GM23338 (cell line): ENCODE measurements at places on chromosomes 1 and 21. TPM values are rescaled to one million over a fixed set of nuclear protein-coding genes. Genes with fewer than 3 reads are reported as not detected.

GRCh38 chr1:200488375-200489165 is 78.7 kb upstream of the ZNF281 start:
- peak; percentile 91 for DNase-seq

DNA sequence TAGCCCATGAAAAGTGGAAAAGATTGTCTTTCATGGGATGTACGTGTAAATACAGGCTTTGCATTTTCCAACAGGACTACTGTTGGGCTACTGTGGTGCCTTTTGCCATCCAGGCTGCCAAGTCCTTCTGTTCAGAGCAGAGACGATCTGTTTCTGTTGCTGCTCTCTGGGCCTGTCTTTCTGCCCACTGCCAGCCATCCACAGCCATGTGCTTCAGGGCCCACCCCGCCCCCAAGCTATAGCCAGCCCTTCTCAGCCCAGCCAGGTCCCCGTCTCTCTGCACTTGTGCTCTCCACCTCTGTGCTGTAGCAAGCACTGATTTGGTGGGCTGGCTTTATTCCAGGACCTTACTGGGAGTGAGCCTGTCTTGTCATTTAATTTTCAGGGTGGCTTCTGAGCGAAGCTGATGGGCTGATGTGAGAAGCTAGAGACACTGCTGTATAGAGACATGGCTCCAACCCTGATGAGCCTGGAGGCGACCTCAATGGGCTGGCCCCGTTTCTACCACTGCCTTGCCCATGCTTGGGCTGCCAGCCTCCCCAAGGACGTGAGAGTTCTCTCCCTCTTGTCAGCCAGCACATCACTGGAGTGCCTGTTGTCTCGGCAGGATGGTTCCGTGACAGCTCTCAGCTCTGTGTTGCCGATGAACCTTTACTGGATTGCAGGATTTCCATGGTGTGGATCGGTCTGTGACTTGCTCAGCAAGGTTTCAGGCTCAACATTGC is 137.8 kb downstream of the PEX14 start:
- DNase-seq, result no peak

GRCh38 chr1:55823541-55824250 is 608.5 kb upstream of the USP24 start:
- DNase-seq, result no peak

DNA sequence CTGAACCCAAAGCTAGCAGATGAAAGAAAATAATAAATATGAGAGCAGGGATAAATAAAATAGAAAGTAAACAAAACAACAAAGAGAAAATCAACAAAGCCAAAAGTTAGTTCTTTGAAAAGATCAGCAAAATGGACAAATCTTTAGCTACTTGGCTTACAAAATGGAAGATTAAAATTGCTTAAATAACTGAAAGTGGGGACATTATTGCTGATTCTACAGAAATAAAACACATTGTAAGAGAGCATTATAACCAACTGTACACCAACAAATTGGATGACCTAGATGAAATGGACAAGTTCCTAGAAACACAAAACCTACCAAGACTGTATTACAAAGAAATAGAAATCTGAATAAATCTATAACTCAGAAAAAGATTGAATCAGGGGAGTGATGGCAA is 238.3 kb upstream of the C1orf87 start:
- no peak for DNase-seq

DNA sequence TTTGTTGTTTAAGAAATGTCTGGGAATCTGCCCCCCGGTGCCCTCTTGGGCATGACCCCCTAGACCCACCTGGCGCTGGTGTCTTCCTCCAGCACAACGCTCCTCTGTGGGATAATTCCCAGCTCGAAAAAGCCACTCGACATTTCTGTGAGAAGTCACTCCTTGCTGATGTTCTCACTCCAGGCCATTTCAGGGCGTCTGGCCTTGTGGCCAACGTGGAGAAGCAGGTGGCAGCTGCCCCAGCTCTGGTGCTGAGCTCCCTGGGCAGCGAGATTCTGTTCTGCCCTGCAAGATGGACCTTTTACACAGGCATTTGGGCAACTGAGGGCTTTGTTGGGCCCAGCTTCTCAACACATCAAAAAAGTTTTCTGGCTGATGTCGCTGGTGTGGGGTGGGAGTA is 147.7 kb upstream of the WNT4 start:
- no peak for DNase-seq

DNA sequence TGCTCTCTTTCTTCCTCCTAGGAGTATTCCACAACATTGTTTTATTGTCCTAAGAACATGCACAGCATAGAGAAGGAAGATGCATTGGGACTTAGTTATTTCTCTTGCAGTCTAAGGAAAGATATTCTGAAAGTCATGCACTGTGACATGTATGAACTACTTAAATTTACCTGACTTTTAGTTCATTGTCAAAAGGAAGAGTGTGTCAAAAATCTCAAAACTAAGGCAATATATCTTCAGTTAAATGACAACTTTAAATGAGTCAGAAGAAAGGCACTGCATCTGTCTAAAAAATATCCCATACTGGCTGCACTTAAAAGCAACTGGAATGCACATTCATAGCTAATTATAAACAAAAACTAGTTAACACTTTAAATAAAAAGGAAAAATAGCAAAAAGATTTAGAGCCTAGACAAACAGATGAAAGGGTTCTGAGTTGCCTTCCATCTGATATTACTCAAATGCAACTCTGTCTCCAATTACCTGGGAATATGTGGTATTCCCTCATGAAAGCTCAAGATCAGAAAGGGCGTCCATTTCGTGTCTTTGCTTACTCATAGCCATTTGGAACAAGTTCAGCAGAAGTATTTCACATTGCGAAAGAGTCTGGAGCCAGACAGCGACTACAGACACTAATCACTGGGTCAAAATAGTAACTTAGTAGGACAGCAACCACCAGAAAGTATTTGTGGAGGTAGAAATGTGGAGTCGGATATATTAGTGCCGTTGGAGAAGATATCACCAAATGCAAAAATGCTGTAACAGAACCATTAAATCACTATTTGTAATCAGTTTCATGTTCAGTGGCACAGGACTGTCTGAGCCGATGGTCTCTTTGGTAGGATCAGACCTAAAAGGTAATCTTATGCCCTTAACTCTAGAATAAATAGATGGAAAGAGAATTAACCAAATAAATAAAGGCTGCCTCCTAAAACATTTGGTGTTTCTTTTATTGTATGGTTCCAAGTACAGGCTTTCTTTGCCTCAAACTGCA is 225.7 kb downstream of the GREM2 start:
- DNase-seq, result no peak

GRCh38 chr1:69191335-69191734 is 376.4 kb upstream of the LRRC7 start:
- DNase-seq, result no peak

GRCh38 chr1:20652300-20652699 is 8.9 kb downstream of the DDOST start:
- DNase-seq, result no peak

DNA sequence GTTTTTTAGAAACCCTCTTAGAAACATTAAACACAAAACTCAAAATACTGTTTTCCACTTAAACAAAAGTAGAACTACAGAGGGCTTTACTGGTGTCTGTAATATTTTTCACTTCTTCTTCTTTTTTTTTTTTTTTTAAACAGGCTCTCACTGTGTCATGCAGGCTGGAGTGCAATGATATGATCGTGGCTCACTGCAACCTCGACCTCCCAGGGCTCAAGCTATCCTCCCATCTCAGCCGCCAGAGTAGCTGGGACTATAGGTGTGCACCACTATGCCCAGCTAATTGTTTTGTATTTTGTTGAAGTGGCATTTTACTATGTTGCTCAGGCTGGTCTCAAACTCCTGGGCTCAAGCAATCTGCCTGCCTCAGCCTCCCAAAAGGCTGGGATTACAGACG is 194.8 kb downstream of the DAB1 start:
- DNase-seq, result no peak

- peak; percentile 80 for DNase-seq
Measured at GRCh38 chr1:161473348-161473747, 31.9 kb upstream of the FCGR2A start.

GRCh38 chr1:88288571-88288970 is 395.5 kb upstream of the PKN2 start:
- no peak for DNase-seq

- DNase-seq, result no peak
Measured at GRCh38 chr1:185581961-185582725, 152.0 kb upstream of the HMCN1 start.

GRCh38 chr1:28682840-28683239 is 14.3 kb downstream of the GMEB1 start:
- DNase-seq, result no peak

DNA sequence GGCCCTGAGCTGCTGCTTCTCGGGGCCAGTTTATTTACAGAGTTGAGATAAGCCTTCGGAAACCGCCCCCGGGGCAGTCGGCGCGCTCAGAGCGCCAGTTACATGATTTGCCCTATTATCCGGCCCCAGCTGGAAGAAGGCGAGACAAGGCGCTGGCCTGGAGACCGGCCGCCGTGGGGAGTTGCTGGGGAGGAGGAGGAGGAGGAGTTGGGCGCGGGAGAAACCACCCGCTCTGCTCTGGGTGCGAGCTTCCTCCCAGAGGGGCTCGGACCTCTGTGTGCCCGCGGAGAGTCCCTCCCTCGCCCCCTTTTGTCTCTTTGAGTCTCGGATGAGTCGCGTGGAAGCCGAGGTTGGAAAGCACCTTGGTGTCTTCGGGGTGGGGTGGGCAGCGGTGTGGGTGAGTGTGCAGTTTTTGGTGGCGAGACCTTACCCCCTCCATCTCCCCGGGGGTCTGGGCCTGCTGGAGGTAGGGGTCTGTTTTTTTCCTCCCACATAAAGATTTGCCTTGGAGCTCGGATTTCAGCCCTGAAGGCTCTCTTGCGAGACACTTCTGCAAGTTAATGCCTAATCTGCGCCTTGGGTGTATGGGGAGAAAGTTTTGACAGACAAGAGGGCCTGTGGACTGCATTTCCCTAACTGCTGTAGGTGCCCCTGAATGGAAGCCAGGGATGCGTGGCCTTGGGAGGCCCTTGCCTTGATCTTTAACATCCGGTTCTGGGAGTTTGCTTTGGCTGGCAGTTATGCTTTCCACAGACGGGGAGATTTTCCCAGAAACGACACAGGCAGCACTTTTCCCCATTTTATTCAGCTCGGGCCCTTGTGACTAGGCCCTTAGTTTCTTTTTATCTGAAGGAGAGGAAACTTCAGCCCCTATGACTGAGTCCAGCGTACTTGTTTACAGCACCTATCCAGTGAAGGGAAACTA is 80.0 kb downstream of the NDUFS5 start:
- peak; percentile 62 for DNase-seq

DNA sequence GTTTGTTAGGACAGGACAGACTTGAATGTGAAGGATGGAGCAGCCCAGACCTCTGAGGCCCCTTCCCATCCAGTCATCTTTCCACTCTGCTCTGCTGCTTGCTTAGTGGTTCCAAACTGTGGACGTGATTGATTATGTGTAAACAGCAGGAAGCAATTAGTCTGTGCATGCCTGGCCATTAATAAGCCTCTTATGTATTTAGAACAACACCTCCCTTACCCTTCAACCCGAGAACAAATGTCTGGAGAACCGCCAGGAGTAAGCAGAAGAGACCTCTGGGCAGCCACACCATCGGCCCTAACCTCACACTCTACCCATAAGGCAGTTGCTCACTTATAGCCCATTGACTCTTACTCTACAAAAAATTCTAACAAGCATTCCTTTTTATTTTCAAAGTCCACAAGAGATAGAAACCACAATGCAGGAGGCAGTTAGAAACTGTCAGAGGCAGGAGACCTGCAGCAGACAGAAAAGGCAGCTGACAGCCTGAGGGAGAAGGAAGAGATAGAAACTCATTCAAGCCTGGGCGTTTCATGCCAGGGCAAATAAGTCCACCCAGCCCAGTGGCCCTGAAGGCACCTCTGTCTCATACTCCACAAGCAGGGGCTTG is 5.8 kb upstream of the EPHA8 start:
- DNase-seq, result no peak

DNA sequence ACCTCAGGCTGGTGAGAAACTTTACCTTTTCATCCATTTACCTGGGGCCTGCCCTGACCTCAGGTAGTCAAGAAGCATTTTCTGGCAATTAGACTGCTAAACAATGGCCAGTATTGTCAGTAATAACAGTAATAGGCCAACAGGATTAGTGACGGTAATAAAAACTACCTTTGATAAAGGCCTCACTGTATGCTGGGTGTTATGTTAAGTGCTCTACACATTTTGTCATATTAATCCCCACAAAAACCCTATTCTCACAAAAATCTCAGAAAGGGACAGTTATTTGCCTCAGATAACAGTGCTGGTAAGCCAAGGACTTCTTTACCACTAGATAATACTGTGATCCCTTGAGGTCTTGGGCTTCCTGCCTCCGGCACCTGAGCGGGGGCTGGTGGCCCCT is 191.4 kb downstream of the FOXD2 start:
- DNase-seq, result no peak

GRCh38 chr1:204564835-204565234 is 48.6 kb downstream of the MDM4 start:
- peak; percentile 64 for DNase-seq

DNA sequence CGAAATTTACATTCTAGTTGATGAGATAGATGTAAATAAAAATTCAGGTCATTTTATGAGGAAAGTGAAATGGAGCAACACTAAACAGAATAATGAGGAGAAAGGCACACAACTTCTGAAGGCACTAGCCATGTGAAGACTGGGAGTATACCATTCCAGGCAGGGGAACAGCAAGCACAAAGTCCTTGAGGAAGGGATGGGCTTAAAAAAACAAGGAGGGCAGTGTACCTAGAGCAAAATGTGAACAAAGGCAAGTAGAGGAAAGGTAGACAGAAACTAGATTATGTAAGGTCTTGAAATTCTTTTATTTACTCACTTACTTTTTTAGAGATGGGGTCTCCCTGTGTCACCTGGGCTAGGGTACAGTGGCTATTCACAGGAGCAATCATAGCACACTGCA is 54.1 kb upstream of the LRIG2 start:
- DNase-seq, result no peak

GRCh38 chr1:77989744-77990143 is 10.9 kb upstream of the FUBP1 start:
- peak; percentile 34 for DNase-seq

- DNase-seq, result peak; percentile 75
Measured at GRCh38 chr1:205907794-205908193, 35.5 kb downstream of the SLC26A9 start.

- DNase-seq, result no peak
Measured at GRCh38 chr21:29145354-29145782, 14.9 kb downstream of the MAP3K7CL start.

The LCE2C gene
- total RNA-seq, result not detected in 2 replicates

The ST6GALNAC3 gene
- total RNA-seq, result 11.6 and 14.2 TPM in 2 replicates

The CNTN2 gene
- total RNA-seq, result 2.2 TPM in 2 replicates

The SAMD13 gene
- 3.6 and 4.7 TPM in 2 replicates for total RNA-seq

The TTLL7 gene
- 2.6 and 4.1 TPM in 2 replicates for total RNA-seq

The ITLN2 gene
- total RNA-seq, result 7.0 and 12.8 TPM in 2 replicates

The LAX1 gene
- not detected in 2 replicates for total RNA-seq

The TNFSF4 gene
- 1.2 and 1.5 TPM in 2 replicates for total RNA-seq

The RGS8 gene
- 1.0 and 2.5 TPM in 2 replicates for total RNA-seq

The SLC22A15 gene
- total RNA-seq, result 3.8 and 4.0 TPM in 2 replicates

The STIL gene
- 31.1 and 38.2 TPM in 2 replicates for total RNA-seq

The SHISA4 gene
- total RNA-seq, result 3.8 and 9.2 TPM in 2 replicates
